ENCODE measurements at places on chromosomes 1 and 21.

GRCh38 chr1:86382878-86383277 lies 13.2 kb downstream of the ODF2L start:
- DNase-seq = no peak

- DNase-seq = no peak
These were observed 45.1 kb downstream of the LUZP1 start for GRCh38 chr1:23123528-23123927.

DNA sequence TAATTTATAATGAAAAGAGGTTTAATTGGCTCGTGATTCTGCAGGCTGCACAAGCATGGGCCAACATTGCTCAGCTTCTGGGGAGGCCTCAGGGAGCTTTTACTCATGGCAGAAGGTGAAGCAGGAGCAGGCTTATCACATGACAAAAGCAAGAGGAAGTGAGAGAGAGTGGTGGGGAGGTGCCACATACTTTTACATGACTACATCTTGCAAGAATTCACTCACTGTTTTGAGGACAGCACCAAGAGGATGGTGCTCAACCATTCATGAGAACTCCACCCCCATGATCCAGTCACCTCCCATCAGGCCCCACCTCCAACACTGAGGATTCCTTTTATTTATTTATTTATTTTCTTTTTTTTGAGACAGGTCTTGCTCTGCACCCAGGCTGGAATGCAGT lies 5.5 kb upstream of the PLEKHM2 start:
- DNase-seq = no peak

- DNase-seq = peak; percentile 86
These were observed 1.0 kb downstream of the GALNT2 start for GRCh38 chr1:230067871-230068620.

- no peak for DNase-seq
These were observed 648.9 kb downstream of the SMYD3 start for GRCh38 chr1:245858022-245858721.

- no peak for DNase-seq
These were observed 694 bp downstream of the MEAF6 start for GRCh38 chr1:37513795-37514349.
